NCI-H460 (cell line): ENCODE measurements at places on chromosomes 16 and 17. TPM values are rescaled to one million over a fixed set of nuclear protein-coding genes. Genes with fewer than 3 reads are reported as not detected.

The ZG16 gene
- total RNA-seq: not detected in 2 replicates

The TMEM220 gene
- 0.05 TPM in 1 of 2 replicates, not detected in the other for total RNA-seq

The SPN gene
- total RNA-seq: not detected in 2 replicates

The CNGB1 gene
- not detected in 2 replicates for total RNA-seq

The C16orf54 gene
- not detected in 2 replicates for total RNA-seq

The KRTAP2-2 gene
- total RNA-seq: not detected in 2 replicates

The PRAC1 gene
- not detected in 2 replicates for total RNA-seq

The SECTM1 gene
- 13.0 and 19.3 TPM in 2 replicates for total RNA-seq

The WDR90 gene
- 13.1 and 14.6 TPM in 2 replicates for total RNA-seq

The MC1R gene
- 8.1 and 9.4 TPM in 2 replicates for total RNA-seq

The KRTAP4-1 gene
- total RNA-seq: 0.17 TPM in 1 of 2 replicates, not detected in the other

The PALB2 gene
- total RNA-seq: 22.1 and 22.4 TPM in 2 replicates

The KRT40 gene
- total RNA-seq: not detected in 2 replicates

The TBC1D3E gene
- not detected in 2 replicates for total RNA-seq

The C17orf50 gene
- not detected in 2 replicates for total RNA-seq

The P3H4 gene
- total RNA-seq: 42.9 and 47.7 TPM in 2 replicates

The DBNDD1 gene
- 5.0 and 5.1 TPM in 2 replicates for total RNA-seq

The AANAT gene
- not detected in 2 replicates for total RNA-seq

The RASD1 gene
- 0.63 and 0.94 TPM in 2 replicates for total RNA-seq

The TEX14 gene
- total RNA-seq: 0.10 TPM in 1 of 2 replicates, not detected in the other

The CAVIN1 gene
- 64.0 and 70.4 TPM in 2 replicates for total RNA-seq

The SLC38A8 gene
- not detected in 2 replicates for total RNA-seq

The ZC3H7A gene
- total RNA-seq: 19.1 and 20.5 TPM in 2 replicates

The CD300H gene
- total RNA-seq: not detected in 2 replicates

The CCL17 gene
- total RNA-seq: not detected in 2 replicates

The NME3 gene
- 42.0 and 53.3 TPM in 2 replicates for total RNA-seq

The RAP1GAP2 gene
- total RNA-seq: 13.6 and 14.2 TPM in 2 replicates

The E4F1 gene
- total RNA-seq: 18.6 and 21.7 TPM in 2 replicates

The KRT32 gene
- not detected in 2 replicates for total RNA-seq

The DHRS7C gene
- not detected in 2 replicates for total RNA-seq

The DRC7 gene
- total RNA-seq: not detected in 2 replicates

The TP53TG3 gene
- not detected in 2 replicates for total RNA-seq

The TP53TG3B gene
- total RNA-seq: not detected in 2 replicates

The MSI2 gene
- total RNA-seq: 24.7 and 29.5 TPM in 2 replicates

The RND2 gene
- not detected in 2 replicates for total RNA-seq

The EXOC3L1 gene
- total RNA-seq: not detected in 2 replicates

The KCTD13 gene
- 20.1 and 24.0 TPM in 2 replicates for total RNA-seq

The MPV17L gene
- total RNA-seq: 2.8 and 3.7 TPM in 2 replicates

The HSPB9 gene
- total RNA-seq: 0.07 TPM in 1 of 2 replicates, not detected in the other

The CES5A gene
- total RNA-seq: not detected in 2 replicates

The OTOP3 gene
- total RNA-seq: not detected in 2 replicates

The VWA3A gene
- total RNA-seq: not detected in 2 replicates

The PRSS36 gene
- total RNA-seq: not detected in 2 replicates

The DLX3 gene
- not detected in 2 replicates for total RNA-seq

The SMIM36 gene
- not detected in 2 replicates for total RNA-seq

The HID1 gene
- 5.0 and 8.2 TPM in 2 replicates for total RNA-seq

The PYY gene
- not detected in 2 replicates for total RNA-seq
